Thoracic aorta (tissue), 2 donors: ENCODE measurements at places on chromosomes 6 and 20.

DNA sequence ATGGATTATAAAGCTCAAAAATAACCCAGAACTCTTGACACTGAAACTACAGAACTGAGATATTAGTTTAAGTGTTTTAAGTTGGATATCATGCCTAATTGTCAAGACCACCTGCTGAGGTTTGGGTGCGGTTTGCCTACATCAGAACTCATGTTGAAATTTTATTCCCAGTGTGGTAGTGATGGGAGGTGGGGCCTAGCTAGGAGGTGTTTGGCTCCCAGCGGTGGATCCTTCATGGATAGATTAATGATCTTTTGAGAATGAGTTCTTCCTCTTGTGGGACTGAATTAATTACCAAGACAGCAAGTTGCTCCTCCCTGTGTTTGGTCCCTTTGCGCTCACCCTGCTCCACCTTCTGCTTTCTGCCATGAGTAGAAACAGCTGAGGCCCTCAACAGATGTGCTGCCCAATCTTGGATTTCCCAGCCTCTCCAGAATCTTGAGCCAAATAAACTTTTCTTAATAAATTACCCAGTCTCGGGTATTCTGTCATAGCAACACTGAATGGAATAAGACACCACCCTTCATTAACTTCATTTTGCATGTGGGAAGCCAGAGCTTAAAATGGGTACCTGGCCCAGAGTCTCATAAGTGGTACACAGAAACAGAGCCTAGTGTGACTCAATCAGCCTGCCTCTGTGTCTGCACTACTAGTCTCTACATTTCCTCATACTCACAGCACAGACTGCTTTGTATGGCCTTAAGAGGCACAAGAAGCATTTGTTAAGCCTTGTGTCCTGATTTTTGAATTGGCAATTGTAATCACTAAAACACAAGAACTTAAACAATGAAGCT is 158.4 kb downstream of the IBTK start:
- DNase-seq = no peak

DNA sequence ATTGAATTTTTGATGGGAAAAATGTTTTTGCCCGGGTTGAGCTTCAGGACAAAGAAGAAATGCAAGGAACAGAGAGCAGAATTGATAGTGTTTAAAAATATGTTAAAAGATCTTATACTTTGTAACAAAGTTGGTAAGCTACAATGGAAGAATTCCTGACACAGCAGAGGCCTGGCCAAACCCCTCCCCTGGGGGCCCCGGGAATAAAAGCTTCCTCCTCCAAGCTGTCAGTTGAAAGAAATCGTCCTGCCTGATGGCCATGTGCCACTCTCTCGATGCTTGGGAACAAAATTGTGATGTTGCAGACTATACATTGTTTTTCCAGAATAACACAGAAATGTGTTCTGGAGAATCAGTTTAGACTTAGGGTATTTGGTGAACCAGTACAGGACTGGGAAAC is 14.2 kb upstream of the TOX2 start:
- DNase-seq = no peak

GRCh38 chr6:7467007-7467897 is 74.2 kb upstream of the DSP start:
- DNase-seq = no peak

DNA sequence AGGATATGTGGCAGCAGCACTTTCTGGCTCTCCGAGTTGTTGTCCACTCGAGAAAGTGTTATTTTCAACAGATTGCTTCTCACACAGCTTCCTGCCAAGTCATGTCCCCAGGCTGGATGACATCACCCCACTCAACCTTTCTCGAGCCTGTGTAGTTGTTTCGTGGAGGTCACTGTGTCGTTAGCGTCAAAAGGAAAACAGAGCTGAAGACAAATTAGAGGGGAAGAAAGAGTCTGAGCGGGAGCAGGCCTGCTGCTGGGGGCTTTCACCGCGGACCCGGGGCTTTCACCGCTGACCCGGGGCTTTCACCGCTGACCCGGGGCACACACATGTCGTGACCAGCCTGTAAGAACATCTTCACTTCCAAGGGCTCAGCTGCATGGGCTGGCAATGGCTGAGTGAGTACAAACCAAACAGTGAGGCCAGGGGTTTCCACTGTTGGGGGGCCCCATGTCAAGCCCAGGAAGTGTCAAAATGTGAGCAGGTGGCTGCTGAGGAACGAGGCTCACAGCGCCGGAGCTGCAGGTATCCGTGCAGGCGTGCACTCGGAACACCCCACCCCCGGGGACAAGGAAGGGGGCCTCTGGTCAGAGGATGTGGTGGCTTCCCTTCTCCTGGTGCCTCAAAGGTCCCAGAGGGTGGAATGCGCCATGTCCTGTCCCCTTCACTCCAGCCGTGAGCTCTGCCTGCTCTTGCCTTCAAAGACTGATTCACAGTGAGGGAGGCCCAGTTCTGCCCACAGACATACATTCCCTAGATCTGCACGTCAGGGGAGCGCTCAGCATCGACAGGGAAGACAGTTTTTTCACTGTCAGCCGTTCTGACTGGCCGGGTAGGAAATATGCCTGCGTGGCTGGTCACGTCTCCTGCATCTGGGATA is 365.9 kb downstream of the TAF4 start:
- no peak for DNase-seq

DNA sequence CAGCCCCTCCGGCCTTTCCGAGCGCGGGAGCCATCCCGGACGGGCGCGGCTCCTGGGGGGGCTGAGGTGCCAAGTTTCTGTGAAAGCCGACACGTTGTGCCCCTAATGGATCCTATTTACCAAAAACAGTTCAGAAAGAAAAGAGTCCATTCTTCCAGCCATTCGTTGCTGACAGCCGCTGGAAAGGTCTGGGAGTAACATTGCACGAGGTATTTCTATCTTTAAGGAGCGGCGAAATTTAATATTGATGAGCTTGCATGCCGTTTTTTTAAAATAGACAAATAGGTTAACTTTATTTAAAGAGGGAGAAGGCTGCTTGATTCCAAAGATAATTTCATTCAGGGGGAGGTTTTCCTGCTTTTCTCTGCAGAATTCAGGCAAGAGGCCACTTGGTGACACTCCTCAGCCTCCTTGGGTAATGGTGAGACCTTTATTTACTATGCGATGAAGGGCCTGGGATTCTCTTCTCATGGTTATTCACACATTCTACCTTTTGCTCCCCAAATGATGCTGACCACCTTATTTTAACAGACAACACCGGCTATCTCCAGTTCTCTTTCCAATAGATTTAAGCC is 988 bp downstream of the TIAM2 start:
- DNase-seq = no peak

DNA sequence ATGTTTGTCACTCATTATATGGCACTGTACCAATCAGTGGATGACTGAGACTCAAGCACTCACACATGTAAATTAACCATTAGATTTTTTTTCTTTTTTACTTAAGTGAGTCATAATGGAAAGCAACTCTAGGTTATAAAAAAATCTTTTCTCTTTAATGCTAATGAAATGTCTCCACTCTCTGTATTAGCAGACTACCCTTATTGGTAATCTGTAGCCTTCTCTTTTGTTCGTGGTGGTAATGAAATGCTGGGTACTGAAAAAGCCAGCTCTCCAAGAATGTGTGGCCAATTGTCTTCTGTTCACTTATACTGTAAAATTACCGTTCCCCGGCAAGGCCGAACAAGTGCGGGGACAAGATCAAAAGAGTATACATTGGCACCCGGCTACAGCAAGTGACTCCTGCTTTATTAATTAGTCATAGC is 69.0 kb downstream of the AFG1L start:
- no peak for DNase-seq

DNA sequence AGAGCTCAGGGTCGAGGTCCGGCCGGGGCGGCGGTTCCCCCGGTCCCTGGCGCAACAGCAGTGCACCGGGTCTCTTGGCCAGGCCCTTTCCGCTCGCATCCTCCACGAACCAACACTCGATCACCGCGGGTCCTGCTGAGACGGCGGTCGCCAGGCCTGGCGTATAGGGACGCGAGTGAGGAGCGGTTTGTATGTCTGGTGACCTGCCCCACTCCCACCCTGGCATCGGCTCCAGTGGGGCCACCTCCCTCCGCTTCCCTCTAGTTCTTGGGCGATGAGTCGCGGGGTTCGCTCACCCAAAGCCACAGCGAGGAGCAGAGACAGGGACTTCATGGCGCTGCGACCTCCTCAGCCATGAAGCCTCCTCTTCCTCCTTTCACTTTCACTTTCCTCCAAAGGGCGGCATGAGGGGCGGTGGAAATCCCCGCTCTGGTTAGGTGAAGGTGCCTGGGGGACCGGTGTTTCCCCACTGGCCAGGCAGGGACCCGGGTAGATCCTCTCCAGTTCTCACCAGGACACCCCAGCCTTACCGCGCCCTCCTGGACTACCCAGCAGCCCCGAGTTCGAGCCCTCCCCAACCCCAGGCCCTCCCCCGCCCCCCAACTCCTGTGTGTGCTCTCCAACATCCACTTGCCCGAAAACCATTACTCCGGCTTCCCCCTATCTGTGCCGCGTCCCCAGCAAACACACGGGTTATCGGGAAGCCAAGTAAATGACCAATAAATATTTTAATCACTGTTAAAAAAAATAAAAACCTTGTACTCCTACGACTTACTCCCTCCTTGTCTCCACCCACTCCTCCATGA is at the start of gene TAPBP:
Gene TAPBP (minus strand): TSS at position 370 of the 806 bp plus-strand sequence. CDS start 37 bp downstream, at position 333.
- DNase-seq = no peak

- no peak for DNase-seq
Observed at GRCh38 chr20:37893566-37894241, 9.2 kb upstream of the VSTM2L start.

DNA sequence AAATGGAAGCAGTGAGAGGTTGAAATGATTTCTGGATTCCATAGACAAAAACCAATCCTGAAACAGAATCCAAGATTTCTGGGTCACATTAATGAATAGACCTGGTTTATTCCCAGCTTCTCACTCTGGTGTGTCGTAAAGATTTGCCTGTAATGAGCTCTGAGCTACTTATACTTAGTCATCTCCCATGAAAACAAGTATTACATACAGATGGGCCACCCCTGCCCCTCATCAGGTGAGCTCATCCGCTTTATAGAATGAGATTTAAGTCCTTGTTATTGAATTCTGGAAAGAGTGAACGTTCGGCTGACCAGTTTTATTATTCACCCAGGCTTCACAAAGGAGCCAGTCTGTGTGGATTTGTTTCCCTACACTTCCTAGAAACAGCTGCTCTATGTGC is 47.1 kb upstream of the TMEM181 start:
- no peak for DNase-seq

DNA sequence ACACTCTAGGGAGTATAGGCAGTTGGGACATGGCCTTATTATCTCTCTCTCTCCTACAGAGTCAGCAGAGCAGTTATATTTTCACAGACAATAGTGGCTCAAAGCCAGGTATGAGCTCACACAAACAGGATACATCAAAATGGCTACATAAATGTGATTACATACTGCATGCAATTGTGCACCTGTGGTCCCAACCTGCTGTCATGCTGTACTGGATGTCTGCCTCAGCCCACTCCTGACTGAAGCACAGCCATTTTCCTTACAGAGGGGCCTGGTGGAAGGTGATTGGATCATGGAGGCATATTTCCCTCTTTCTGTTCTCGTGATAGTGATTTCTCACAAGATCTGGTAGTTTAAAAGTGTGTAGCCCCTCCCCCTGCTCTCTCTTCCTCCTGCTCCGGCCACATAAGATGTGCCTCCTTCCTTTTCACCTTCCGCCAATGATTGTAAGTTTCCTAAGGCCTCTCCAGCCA is 37.0 kb upstream of the SAMHD1 start:
- DNase-seq = no peak

DNA sequence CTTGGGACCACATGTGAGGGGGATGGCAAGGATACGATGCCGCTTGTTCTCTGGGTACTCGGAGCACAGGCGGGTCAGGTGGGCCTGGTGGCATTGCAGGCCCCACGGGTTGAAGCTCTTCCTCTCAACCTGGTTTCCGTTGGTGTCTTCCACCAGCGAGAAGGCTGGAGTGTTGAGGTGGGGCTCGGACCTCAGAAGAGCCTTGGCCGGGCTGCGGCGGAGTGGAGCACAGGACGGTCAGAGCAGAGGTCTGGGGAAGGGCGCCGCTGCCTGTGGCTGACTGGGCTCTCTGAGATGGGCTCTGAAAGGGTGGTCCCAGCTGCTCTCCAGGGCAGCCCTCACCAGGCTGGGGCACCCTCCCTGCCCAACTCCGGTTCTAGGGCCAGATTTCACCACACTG is 15.2 kb upstream of the UQCC2 start:
- DNase-seq = no peak

GRCh38 chr6:22250486-22250885 is 46.4 kb downstream of the PRL start:
- DNase-seq = no peak
